Placental pericyte (primary cell): ENCODE measurements at places on chromosomes 12 and 14. TPM values are rescaled to one million over a fixed set of nuclear protein-coding genes. Genes with fewer than 3 reads are reported as not detected.

Gene KRT86
- under 0.01 TPM in 1 of 2 replicates, not detected in the other for total RNA-seq

Gene GDF11
- 5.3 and 10.6 TPM in 2 replicates for total RNA-seq

Gene C12orf60
- 0.44 and 0.86 TPM in 2 replicates for total RNA-seq

Gene CARMIL3
- under 0.01 TPM in 1 of 2 replicates, not detected in the other for total RNA-seq

Gene RTL1
- not detected in 2 replicates for total RNA-seq

Gene TM9SF1
- total RNA-seq: 89.9 and 103 TPM in 2 replicates

Gene BCL2L14
- total RNA-seq: not detected in 2 replicates

Gene NDUFA12
- 105 and 184 TPM in 2 replicates for total RNA-seq

Gene EFS
- 1.5 and 3.3 TPM in 2 replicates for total RNA-seq

Gene HOXC9
- 5.0 and 6.9 TPM in 2 replicates for total RNA-seq

Gene CLEC4C
- not detected in 2 replicates for total RNA-seq

Gene MUCL1
- total RNA-seq: not detected in 2 replicates

Gene GUCY2C
- total RNA-seq: not detected in 2 replicates

Gene GRIN2B
- total RNA-seq: not detected in 2 replicates

Gene SYNDIG1L
- total RNA-seq: not detected in 2 replicates

Gene RAPGEF3
- total RNA-seq: 2.0 and 3.4 TPM in 2 replicates

Gene WNT5B
- total RNA-seq: 9.6 and 120 TPM in 2 replicates

Gene IL26
- total RNA-seq: not detected in 2 replicates
